ENCODE measurements at places on chromosomes 13 and 19.

DNA sequence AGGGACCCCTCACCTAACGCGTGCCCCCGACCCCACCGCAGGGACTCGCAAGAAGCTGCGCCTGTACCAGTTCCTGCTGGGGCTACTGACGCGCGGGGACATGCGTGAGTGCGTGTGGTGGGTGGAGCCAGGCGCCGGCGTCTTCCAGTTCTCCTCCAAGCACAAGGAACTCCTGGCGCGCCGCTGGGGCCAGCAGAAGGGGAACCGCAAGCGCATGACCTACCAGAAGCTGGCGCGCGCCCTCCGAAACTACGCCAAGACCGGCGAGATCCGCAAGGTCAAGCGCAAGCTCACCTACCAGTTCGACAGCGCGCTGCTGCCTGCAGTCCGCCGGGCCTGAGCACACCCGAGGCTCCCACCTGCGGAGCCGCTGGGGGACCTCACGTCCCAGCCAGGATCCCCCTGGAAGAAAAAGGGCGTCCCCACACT is 4.7 kb upstream of the MYBPC2 start:
- peak; percentile 89 for DNase-seq

- no peak for DNase-seq
Measured at GRCh38 chr13:101049166-101049850, 367.0 kb downstream of the NALCN start.

GRCh38 chr19:12828494-12828893 is 5.9 kb downstream of the RTBDN start:
- no peak for DNase-seq

- DNase-seq: peak; percentile 36
Measured at GRCh38 chr13:23427881-23428528, 5.5 kb downstream of the SACS start.

- no peak for DNase-seq
Measured at GRCh38 chr19:7874897-7875273, 695 bp upstream of the PRR36 start.
